ENCODE measurements at places on chromosomes 3 and 15. TPM values are rescaled to one million over a fixed set of nuclear protein-coding genes. Genes with fewer than 3 reads are reported as not detected.

GRCh38 chr3:65277798-65278197 is 590.0 kb upstream of the ADAMTS9 start:
- peaks cover 19% of the 10 kb centered on the region for H3K27me3 ChIP-seq
- H3K27ac ChIP-seq, result no peak overlapping the region
- DNase-seq, result no peak
- no peaks in the 10 kb centered on the region for H3K4me1 ChIP-seq
- no peak overlapping the region for H3K4me3 ChIP-seq

RETNLB gene
- total RNA-seq, result not detected

- H3K36me3 ChIP-seq, result no peaks in the 10 kb centered on the region
- no peak overlapping the region for H3K27ac ChIP-seq
- DNase-seq, result no peak
- no peaks in the 10 kb centered on the region for H3K27me3 ChIP-seq
- H3K4me1 ChIP-seq, result no peaks in the 10 kb centered on the region
- no peak overlapping the region for H3K4me3 ChIP-seq
Observed at GRCh38 chr3:127212711-127213110, 19.8 kb downstream of the PRR23E start.

DNA sequence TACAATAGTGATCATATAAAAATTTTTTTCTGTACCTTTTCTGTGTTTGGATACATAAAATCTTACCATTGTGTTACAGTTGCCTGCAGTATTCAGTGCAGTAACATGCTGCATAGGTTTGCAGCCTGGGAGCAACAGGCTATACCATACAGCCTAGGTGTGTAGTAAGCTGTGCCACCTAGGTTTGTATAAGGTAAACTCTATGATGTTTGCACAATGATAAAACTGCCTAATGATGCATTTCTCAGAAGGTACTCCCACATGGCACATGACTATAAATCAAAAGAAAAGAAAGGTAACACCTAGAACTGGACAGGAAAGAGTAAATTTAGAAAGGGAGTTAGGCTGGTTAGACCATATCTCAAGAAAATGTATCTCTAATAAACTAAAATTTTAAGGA is 293.5 kb downstream of the ULK4 start:
- H3K4me3 ChIP-seq, result no peak overlapping the region
- H3K36me3 ChIP-seq, result no peaks in the 10 kb centered on the region
- H3K4me1 ChIP-seq, result peaks cover 2% of the 10 kb centered on the region
- H3K27ac ChIP-seq, result no peak overlapping the region
- H3K27me3 ChIP-seq, result no peaks in the 10 kb centered on the region

DNA sequence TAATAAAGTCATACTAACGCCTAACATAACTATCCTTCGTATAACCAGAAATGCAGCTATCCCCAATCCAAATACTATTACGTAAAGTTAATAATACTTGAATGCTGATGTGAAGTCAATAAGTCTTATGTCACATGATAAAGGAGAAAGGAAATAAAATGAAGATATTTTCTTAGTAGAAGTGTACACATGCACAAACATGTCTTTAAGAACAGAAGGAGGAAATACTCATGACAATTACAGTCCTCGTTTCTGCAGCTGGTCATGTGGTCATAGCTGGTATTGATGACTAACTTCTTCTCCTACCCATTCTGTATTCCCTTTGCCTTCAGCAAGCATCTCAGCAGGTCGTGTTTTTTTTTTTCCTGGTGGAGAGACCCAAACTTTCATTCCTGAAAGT is 244.3 kb downstream of the CHL1 start:
- no peak overlapping the region for H3K27ac ChIP-seq
- DNase-seq, result no peak
- H3K36me3 ChIP-seq, result no peaks in the 10 kb centered on the region
- no peak overlapping the region for H3K4me3 ChIP-seq

THBS1 gene
- total RNA-seq, result 8,883 TPM

DNA sequence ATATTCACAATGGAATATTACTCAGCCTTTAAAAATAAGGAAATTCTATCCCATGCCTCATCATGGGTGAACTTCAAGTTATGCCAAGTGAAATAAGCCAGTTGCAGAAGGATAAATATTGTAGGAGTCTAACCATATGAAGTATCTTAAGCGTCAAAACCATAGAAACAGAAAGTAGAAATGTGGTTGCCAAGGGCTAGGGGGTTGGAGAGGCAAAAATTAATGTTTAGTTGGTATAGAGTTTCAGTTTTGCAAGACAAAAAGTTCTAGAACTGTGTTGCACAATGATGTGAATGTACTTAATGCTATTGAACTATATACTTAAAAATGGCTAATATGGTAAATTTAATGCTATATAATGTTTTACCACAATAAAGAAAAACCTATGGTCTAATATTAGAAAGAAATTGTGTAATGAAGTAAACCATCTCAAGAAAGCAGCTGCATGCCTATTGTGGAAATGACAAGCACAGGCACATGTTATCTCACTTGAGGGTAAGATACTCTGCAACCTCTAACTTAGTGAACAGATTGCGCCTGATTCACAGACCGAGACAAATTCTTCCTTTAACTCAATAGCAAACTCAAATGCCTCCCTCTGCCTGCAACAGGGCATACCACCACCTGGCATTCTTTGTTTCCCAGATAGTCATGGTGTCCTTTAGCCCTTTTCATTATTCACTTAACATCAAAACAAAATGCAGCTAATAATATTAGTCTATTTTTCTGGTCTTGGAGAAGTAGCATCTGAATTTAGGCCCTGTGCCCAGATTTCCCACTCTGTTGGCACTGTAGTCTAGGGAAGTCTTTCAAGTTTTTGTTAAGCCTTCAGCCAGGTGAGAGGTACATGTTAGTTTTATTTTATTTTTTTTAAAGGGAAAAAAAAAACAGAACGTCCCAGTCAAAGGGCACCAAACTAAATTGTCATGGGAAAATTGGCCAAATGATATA is 80.2 kb upstream of the ACP3 start:
- H3K27me3 ChIP-seq, result peaks cover 3% of the 10 kb centered on the region
- H3K4me1 ChIP-seq, result no peaks in the 10 kb centered on the region
- H3K27ac ChIP-seq, result no peak overlapping the region
- H3K4me3 ChIP-seq, result no peak overlapping the region

DNA sequence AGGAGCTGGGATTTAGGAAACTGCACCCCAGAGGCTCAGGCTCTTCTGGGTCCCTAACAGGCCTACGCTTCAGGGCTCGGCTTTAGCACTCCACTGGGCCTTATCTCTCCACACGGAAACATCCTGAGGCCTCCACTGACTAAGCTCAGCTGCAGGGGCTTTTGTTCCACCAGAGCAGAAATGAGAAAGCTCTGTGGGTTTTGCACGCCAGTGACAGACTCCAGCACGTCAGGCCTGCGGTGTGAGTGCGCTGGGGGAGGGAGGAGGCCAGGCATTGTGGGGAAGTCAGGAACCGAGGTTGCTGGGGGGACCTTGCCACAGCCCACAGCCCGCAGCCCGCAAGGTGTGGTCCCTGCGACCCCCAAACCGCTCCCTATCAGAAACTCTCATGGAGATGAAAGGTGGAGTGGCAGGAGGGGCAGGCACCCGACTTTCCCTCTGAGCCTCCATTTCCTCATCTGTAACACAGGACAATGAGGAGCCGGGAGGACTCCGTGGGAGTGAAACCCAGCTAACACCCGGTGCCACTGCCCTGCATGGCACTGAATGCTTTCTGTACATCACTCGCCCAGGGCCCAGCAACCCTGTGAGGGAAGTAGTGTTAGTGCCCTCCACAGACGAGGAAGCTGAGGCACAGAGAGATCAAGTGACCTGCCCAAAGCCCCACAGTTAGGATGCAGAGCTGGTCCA is 106.5 kb downstream of the TPRA1 start:
- H3K4me1 ChIP-seq, result no peaks in the 10 kb centered on the region
- no peak overlapping the region for H3K27ac ChIP-seq
- H3K36me3 ChIP-seq, result no peaks in the 10 kb centered on the region
- DNase-seq, result no peak
- peaks cover 2% of the 10 kb centered on the region for H3K27me3 ChIP-seq

GRCh38 chr3:98977520-98977919 is 76.0 kb upstream of the DCBLD2 start:
- H3K27me3 ChIP-seq, result no peaks in the 10 kb centered on the region
- H3K36me3 ChIP-seq, result no peaks in the 10 kb centered on the region
- peaks cover 58% of the 10 kb centered on the region for H3K4me1 ChIP-seq
- DNase-seq, result peak; percentile 96

- H3K27me3 ChIP-seq, result no peaks in the 10 kb centered on the region
- no peaks in the 10 kb centered on the region for H3K4me1 ChIP-seq
- H3K4me3 ChIP-seq, result no peak overlapping the region
Observed at GRCh38 chr3:131739211-131739610, 236.4 kb upstream of the MRPL3 start.

All from endothelial cell of umbilical vein (primary cell).